NCI-H1694 treated with DMSO at 0.1 percent for 48 hours (cell line): ENCODE measurements at places on chromosomes 5 and 9.

- DNase-seq = no peak
Measured at GRCh38 chr9:86511614-86512360, 157.6 kb upstream of the TUT7 start.

DNA sequence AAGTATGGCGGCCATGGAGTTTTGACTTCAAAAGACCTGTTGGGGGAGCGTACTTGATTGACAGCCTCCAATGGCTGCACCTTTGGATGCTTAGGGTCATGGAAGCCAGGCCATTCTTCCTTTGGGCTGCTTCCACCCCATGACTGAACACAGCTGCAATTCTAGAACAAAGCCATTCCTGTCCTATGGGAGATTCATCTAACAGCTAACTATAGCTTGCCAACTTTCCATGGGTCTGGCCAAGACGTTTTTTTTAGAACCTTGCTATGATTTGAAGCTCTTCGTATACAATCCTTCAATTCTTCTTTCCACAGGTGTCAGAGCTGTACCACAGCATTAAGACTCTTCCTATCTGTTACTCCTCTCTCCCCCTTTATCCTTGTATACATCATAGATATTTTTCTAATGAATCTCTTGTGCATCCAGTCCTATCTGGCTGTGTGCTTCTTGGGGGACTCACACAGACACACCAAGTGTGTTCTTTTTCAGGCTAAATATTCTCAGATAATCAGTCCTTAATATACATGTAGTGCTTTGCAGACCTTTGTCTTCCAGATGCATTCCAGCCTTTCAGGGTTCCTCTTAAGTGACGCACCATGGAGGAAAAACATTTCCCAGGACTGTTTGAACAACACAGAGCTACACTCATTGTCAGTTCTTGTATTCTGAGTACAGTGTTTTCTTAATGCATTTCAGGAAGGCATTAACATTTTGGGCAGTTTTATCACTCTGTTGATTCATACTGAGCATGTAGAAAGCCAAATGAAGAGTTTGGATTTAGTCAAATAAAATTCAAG, 198.9 kb downstream of the TAF11L14 start:
- no peak for DNase-seq

- no peak for DNase-seq
Measured at GRCh38 chr5:173243831-173244305, 8.9 kb upstream of the NKX2-5 start.

- DNase-seq = no peak
Measured at GRCh38 chr5:33319841-33320240, 120.9 kb upstream of the TARS1 start.

DNA sequence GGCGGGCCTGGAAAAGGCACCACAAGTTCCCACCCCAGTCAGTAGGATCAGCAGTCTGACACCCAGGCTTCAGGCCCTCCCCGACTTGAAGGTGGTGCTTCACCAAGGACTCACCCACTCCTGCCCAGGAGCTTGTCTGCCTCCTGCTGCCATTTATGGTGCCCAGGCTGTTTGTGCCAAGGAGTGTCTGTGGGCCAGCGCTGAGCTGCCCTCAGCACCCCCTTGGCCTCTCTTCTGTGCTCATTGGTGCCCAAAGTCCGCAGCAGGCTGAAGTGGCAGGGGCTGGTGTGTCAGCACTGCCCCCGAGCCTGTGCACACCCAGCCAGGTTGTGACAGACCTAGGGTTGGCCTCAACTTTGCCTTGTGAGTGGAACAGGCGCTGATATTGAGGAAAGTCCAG, 23.5 kb downstream of the JMY start:
- DNase-seq = no peak

DNA sequence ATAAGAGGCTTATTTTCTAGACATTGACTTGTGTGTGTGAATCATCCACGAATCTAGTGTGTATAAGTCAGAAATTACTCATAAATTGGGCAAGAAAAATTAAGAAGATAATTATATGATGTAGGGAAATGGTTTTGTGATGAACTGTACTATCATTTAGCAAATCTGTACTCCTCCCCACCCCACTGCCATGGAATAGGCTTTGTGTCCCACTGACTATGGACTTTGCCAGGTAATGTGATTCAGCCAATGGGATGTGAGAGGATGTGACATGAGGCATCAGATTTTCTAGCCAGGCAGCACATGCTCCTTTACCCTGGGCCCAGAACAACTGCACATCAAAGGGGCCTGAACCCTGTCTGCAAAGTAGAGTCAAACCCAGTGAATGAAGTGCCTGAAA, 406.6 kb downstream of the CTNND2 start:
- DNase-seq = no peak
